Bronchial epithelial cell (primary cell): ENCODE measurements at places on chromosomes 3 and 15. TPM values are rescaled to one million over a fixed set of nuclear protein-coding genes. Genes with fewer than 3 reads are reported as not detected.

- DNase-seq: no peak
Observed at GRCh38 chr3:153972862-153973261, 148.3 kb upstream of the ARHGEF26 start.

GRCh38 chr15:39473298-39473947, 107.5 kb upstream of the THBS1 start:
- DNase-seq: no peak

GRCh38 chr3:126870608-126871210, 112.2 kb upstream of the PLXNA1 start:
- no peak for DNase-seq

DNA sequence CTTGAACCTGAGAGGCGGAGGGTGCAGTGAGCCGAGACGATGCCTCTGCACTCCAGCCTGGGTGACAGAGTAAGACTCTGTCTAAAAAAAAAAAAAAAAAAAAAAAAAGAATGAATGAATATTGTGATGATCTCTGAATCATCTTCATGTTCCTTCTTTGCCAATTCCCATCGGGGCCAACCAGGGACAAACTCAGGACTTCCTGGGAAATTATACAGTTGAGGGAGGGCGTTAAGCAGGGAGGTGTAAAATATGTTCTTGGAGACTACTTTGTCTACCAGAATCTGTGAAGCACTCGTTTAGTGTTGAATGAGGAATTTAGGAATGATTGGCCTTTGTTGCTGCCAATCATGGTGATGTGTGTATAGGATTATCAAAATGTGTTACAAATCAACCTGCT, 210.6 kb downstream of the PTPRG start:
- no peak for DNase-seq

Gene NAA80
- 1.3 and 2.0 TPM in 2 replicates for total RNA-seq

DNA sequence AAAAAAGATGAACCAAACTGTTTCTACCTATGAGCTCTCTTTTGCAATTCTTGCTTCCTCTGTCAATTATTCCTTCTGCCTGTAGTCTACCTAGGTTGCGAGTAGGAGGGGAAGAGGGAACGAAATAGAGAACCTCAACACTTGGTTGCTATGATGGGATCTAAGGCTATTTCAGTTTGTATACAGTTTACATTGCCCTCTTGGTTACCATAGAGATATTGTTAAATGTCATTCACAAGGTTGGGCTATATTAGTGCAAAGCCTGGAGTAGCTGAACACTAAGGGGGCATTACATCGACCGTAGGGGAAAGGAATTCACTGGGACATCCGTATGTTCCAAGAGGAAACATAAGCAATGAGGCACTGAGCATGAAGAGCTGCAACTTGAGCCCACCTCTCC, 276.9 kb downstream of the GBE1 start:
- DNase-seq: no peak

DNA sequence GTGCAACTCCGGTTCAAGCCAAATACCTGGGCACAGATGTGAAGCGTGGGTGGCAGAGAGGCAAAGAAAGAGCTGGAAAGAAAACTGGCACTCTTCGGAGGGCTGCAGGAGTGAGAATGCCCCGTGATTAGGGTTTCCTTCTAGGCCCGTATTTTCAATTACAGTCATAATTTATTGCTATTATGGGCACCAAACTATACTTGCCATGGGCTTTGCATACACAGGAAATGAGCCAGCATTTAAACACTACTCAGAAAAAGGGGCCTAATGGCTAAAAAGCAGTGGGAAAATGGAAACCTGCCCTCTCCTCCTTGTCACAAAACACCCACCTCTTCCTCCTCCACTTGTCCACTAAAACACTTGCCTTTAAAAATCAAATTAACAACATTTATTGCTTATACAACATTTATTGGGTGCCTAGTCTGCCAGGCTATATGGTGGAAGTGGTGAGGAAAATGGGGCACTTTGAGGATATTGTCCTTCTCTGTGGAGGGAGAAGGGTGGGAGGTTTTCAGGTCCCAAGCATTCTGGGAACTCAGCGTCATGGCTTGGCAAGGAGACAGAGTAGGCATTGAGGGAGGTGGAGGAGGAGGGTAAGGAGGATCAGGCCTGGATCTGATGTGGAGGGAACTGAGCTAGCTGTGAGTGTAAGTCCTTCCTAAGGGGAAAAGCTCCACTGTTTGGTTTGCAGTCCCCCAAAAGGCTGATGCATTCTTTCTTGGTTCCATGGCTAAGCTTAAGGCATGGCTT, 160.9 kb downstream of the SLCO3A1 start:
- no peak for DNase-seq

DNA sequence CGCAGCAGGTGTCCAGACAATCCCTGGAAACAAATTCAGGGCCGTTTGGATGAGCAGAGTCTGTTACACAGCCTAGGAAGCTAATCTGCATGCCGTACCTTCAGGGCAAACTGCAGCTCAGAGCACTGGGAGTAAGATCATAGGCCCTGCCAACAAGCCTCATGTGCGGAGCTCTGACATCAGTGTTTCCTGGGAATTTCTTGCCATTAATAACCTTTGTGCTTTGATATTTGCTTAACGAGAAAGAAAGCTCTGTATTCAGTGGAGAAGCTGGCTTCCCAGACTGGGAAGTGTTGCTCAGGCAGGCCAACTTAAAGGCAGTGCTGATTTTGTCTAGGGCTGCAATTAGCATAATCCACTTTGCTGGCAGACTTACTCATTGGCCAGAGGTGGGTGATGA, 116.1 kb upstream of the KLHL25 start:
- peak; percentile 11 for DNase-seq

Gene WDR72
- total RNA-seq: under 0.01 and 0.13 TPM in 2 replicates

DNA sequence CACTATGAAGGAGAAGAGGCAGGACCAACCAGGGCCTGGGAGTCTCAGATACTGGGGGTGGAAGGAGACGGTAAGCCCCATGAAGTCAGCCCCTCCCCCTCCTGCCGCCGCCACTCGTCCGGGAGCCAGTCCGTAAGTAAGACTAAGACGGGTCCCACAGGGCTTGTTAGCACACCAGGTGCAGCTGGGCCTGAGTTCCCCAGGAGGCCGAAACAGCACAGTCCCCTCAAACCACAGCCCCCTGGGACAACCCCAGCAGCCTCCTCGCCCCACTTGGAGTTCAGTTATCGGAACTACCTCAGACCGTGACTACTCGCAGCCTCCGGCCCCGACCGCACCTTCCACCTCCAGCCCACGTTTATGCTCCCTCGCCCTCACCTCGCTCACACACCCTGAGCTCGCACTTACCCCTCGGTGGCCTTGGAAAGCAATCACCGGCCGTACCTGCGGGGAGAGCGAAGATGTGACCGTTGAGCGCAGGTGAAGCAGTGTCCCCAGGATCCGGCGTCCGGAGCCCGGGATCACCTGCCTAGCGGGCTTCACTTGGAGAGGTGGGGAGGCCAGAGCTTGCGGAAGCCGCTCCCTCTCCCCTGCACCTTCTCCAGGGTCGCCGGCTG, 557 bp downstream of the ELL3 start:
- DNase-seq: peak; percentile 27

Gene GUCA1C
- total RNA-seq: not detected in 2 replicates

DNA sequence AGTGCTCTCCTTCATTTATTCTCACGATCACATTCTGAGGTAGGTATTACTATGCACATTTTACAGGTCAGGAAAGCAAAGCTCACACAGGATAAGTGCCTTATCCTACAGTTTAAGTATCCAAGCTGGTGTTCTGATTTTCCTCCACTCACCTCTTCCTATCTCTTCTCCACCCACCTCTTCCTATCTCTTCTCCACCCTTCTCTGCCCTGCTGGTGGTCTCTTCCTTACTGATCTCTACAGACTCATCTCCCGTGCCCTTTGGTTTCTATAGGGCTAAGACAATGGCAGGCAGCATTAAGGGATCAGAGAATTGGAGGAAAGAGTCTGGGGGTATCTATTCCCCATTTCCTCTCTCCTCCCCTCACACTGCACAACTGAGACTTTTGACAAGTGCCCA, 319.1 kb downstream of the FHIT start:
- no peak for DNase-seq

GRCh38 chr3:12707449-12707848, 43.5 kb upstream of the RAF1 start:
- peak; percentile 68 for DNase-seq

Gene GRAMD2A
- 4.6 and 5.5 TPM in 2 replicates for total RNA-seq

DNA sequence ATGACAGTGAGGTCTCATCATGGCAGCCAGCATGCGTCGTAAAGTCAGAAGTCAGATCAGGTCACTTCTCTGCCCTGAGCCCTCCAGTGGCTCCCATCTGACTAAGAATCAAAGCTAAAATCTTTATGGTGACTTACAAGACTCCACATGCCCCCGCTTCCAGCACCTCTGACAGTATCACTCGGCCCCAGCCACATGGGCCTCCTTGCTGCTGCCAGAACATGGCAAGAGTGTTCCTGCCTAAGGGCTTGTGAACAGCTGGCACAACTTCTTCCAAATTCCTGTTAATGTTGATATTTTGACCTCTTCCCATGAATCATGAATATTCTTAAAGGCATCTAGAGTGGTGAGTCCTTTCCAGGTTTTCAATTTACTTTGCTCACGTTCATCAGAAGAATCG, 20.5 kb downstream of the POLR2M start:
- DNase-seq: peak; percentile 88

Gene ADAMTS9
- 0.26 and 0.77 TPM in 2 replicates for total RNA-seq

Gene GHSR
- not detected in 2 replicates for total RNA-seq

- DNase-seq: peak; percentile 40
Observed at GRCh38 chr15:90807786-90808086, 60.7 kb upstream of the FURIN start.

Gene CCR1
- total RNA-seq: not detected in 2 replicates

- no peak for DNase-seq
Observed at GRCh38 chr3:27253391-27253790, 115.8 kb downstream of the NEK10 start.

GRCh38 chr3:9691636-9692035, 12.0 kb upstream of the CPNE9 start:
- no peak for DNase-seq

DNA sequence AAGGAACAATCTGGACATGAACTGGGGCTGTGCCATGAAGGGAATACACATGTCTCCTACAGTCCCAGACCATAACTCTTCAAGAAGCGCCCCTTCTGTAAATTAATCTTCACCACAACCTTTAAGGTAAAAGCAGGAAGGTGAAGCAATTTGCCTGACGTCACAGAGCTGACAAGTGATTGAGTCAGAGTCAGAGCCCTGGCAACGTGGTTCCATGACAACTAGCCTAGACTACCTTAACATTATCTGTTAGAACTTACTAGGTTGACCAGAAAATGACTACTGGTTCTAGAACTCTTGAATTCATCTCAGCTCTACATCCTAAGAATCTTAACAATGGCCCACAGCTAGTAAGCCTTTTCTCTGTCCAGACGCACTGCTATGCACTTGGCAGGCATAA, 124.6 kb downstream of the NTRK3 start:
- DNase-seq: peak; percentile 7

Gene PATL2
- 0.13 TPM in 1 of 2 replicates, not detected in the other for total RNA-seq

DNA sequence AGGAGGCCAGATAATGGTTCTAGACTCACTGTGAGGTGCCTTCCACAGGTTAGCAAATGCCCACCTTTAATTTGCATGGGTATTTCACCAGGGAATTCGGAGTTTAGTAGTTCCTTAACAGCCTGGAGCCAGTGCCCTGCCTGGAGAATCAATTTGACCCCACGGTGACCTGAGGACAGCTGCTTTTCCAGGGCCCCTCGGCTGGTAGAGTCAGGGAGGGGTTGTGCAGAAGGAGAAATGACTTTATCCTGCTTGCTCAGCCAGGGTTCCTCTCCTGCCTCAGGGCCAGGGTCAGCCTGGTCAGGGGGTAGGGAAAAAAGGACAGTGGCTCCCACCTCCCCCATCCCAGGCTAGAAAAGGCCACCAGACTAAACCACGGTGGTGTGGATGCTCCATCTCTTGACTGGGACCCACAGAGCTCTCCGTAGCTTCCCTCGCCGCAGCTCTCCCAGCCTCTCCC, 12.0 kb downstream of the DLL4 start:
- DNase-seq: no peak

Gene C3orf22
- not detected in 2 replicates for total RNA-seq

DNA sequence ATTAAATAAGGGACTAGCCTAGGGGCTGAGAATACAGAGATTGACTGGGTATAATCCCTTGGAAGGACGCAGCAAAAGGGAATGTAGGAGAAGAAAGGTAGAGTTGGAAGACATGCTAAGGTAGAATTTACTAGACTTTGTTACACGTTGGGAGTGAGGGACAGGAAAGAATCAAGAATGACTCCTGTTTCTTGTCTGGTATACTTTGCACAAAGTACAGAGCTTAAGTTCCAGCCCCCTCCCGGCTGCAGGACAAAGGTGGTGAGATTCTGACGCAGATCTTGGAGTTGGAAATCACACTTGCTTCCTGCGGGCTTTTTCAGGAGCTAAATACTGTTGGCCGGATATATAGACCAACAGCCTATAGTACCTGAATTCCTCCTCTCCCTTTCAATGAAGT, 895 bp downstream of the HYKK start:
- peak; percentile 3 for DNase-seq

Gene HDDC3
- total RNA-seq: 28.5 and 37.6 TPM in 2 replicates

DNA sequence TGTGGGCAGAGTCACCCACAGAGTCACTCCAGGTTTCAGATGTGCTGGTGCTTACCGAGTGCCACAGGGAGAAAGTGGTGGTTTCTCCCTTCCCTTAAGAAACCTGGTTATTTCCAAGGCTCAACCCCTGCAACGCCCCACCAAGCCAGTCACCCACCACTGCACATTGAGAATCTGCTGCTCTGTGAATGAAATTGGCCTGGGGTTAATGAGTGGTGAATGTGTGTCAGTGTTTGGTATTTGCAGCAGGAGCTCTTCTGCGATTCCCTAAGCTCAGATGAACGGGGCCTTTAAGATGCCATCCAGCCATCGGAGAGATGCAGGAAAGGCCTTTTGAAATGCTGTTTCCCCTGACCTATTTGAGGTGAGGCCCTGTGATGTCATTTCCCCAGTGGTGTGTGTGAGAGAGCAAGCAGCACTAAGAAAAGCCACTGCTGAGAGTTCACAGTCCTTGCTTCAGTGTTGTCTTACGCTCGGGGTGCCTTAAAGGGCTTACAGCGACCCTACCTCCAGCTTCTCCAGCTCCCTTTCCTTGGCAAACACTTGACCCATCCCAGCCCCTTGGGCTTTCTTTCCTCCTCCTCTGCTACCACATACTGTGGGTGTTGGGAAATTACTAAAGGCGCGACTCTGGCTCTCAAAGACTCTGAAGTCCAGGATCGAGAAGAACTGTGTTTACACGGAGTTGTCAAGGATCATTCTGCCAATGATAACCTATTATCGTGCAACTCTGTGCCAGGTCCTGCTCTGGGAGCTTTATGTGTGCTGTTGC, 68.9 kb downstream of the SMAD3 start:
- peak; percentile 56 for DNase-seq

- no peak for DNase-seq
Observed at GRCh38 chr15:93070551-93071296, 18.3 kb downstream of the RGMA start.

DNA sequence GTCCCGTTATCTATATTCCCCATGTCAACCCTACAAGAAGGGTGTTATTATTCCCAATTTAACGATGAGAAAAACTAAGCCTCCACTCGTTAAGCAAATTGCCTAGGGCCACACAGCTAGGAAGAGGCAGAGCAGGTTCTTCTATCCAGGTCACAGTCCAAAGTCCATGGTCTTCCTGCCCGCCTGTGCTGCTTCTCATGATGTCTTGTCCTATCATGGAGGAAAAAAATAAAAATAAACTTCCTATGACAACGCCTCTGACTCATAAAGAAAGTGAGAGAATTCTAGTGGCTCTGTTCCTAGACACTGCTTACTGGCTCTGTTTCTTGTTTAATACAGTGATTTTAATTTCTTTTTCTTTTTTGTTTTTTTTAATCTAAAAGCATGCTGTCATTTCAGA, 9.7 kb downstream of the COL8A1 start:
- DNase-seq: peak; percentile 61

- no peak for DNase-seq
Observed at GRCh38 chr3:123350971-123351370, 97.9 kb downstream of the ADCY5 start.

Gene CTDSPL
- 50.4 and 80.6 TPM in 2 replicates for total RNA-seq

Gene FSIP1
- total RNA-seq: 9.5 and 28.8 TPM in 2 replicates

GRCh38 chr3:16178628-16178988, 4.1 kb downstream of the GALNT15 start:
- DNase-seq: no peak
